ENCODE measurements at places on chromosomes 4 and X. TPM values are rescaled to one million over a fixed set of nuclear protein-coding genes. Genes with fewer than 3 reads are reported as not detected.
A peak's percentile ranks its signal among the peaks of the same experiment; 100 is the strongest.

GRCh38 chr4:56979421-56980072 lies 851 bp downstream of the POLR2B start:
- peak; percentile 44 for DNase-seq

The SCRG1 gene
- total RNA-seq = not detected

DNA sequence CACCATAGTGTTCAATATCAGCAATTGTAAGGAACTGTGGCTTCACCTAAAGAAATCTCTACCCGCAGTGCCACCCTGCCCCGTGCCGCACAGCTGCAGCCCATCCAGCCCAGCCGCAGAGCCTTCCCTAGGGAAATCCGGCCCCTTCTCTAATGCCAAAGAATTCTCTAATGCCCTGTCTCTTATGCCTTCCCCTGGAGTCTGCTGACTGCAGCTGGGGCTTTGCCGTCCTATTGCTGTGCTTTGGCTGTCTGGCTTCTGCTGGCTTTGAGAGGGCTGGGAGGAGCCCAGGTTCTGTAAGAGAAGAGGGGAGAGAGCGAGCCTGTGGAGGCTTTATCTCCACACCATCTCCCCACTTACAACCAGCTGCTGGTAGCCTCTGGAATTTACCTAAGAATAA lies 85.9 kb upstream of the HELT start:
- DNase-seq = no peak

GRCh38 chr4:176207839-176208238 lies 12.5 kb upstream of the SPATA4 start:
- no peak for DNase-seq

DNA sequence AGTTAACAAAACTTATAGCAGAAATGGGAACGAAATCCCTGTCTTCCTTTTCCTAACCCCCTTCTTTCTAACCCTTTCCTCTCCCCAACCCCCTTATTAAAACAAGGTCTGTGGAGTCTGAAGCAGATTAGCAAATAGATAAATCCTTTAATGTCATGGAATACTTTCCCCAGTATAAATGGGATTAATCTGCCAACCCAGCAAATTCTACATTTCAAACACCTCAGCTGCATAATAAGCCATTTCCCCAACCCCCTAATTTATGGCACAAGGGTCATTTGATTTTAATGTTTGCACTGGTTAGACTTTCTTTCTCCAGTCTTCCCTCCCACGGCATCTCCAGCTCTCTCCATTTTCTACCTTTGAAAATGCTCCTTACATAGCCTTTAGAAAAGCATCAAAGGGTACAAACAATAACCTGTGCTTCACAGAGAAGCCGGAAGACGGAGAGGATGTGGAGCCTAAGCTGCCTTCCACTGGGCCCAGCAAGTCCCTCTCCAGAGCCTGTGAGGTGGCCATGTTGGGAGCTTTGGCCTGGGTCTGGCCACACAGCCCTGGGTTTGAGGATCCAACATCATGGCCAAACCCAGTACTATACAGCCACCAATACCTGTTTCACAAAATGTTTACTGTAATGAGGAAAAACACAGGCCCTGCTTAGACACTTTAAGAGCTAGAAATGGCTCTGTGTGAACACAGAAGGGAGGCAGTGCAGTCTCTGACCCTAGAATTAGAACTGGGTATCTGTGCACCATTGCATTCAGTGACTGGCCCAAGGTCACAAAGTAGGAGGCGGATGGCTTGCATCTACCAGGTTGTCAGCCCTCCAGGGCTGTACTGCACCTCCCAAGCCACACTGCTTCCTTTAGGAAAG lies 56.9 kb upstream of the SPRY1 start:
- DNase-seq = no peak

DNA sequence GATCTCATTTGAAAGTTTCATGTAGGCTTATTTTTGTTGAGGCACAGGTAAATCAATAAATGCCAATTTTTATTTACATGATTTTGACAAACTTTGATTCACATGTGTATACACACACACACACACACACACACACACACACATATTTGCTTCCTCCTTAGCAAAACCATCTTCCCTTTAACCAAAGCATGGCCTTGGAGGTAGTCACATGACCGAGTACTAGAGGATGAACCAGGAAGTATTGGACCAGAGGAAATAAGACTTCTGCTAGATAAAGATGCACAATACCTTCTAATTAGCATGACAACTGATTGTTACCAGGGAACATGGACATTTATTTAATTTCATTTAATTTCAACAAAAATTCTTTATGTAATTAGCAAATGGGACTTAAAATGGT lies 23.4 kb upstream of the CFAP299 start:
- no peak for DNase-seq

- DNase-seq = no peak
Measured at GRCh38 chr4:156413239-156414135, 459.8 kb upstream of the CTSO start.

The SLC49A3 gene
- 11.5 TPM for total RNA-seq

GRCh38 chrX:16464369-16464768 lies 185.6 kb upstream of the S100G start:
- no peak for DNase-seq

DNA sequence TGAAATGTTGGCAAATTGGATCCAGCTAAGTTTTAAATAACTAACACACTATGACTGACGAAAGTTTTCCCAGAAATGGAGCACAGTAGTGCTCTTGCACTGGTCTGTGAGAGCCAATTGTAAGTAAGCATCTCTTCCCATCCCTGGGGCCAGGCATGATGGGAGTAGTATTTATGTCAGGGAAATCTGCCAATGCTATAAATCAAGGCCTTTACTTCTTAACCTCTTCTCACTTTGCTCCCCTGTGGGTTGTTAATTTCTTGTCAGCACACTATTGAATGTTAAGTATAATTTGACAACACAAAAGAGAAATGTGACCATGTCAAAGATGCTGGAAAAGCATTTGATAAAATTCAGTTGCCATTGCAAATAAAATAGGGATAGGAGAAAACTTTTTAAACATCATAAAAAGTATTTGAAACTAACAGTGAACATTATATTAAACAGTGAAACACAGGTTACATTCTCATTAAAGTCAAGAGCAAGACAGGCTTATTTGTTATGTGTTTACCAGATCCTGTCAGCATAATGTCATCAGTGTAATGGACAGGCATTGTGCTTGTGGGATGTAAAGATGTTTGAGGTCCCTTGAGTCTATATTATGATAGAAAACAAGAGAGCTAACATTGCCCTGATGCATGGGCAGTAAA lies 5.0 kb downstream of the F8A1 start:
- DNase-seq = no peak

The AMTN gene
- not detected for total RNA-seq

Data from endothelial cell of umbilical vein (primary cell).